Right renal cortex interstitium (tissue), 3 donors: ENCODE measurements at places on chromosomes 2 and 18. TPM values are rescaled to one million over a fixed set of nuclear protein-coding genes. Genes with fewer than 3 reads are reported as not detected.

GCKR gene
- polyA plus RNA-seq = not detected

GRCh38 chr2:193895226-193895625, 1700.5 kb upstream of the TMEFF2 start:
- DNase-seq = no peak

GRCh38 chr2:98509542-98510321, 65.1 kb downstream of the INPP4A start:
- no peak for DNase-seq

- no peak for DNase-seq
Observed at GRCh38 chr2:65353927-65354326, 78.5 kb downstream of the SPRED2 start.

TCF4 gene
- 67.7 TPM for polyA plus RNA-seq

DNA sequence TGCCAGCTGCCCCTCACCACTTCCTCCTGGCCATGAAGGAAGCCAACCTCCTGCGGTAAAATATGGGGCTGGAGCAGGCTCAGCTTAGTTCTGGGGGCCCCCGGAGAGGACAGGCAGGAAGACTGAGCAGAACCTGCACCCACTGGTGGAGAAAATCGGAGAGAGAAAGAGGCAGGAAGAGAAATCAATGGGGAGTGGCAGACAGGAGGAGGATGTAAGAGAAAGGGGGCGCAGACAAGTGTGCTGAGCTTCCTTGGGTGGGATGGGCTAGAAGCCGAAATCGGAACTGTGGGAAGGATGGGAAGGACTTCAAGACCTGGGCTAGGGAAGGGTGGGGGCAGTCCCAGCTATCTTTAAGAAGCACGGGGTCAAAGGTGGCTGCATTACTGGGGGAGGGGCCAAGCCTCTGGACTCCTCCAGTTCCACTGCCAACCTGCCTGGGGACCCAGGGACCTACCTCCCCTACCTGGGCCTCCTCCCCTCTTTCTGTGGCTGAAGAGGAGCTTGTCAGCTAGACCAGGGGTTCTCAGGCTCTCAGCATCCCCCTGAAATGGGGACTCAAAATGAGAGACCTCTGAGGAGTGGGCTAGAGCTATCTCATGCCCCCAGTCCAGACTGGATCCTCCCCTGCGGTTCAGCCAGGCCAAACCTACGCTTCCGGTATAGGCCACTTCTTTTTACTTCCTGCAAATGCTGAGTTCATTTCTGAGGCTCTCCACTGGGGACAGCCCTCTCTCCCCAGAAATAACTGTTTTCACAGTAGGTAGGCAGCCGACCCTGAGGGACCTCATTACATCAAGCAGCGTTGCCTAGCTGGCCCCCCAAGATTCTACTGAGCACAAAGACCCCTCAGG, 33.6 kb upstream of the B3GNT7 start:
- DNase-seq = no peak

DNA sequence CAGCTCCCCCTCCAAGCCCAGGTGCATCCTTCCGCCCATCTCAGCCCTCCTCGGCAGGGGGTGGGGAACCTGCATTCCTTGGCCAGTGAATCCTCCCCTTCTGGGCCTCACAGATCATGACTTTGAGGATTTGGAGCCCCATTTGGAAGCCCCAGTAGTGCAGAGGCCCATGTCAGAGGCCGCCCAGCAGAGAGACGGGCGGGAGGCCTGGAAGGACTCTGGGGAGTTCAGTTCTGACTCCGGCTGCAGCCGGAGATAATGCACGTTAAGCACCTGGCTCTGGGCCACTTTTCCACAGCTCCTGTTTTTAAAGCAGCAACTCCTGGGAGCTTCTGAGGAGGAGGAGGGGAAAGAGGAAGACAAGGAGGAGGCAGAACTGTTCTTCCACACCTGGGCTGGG, 14.9 kb downstream of the ATOH8 start:
- DNase-seq = no peak

POTEF gene
- polyA plus RNA-seq = 0.06 TPM

DNA sequence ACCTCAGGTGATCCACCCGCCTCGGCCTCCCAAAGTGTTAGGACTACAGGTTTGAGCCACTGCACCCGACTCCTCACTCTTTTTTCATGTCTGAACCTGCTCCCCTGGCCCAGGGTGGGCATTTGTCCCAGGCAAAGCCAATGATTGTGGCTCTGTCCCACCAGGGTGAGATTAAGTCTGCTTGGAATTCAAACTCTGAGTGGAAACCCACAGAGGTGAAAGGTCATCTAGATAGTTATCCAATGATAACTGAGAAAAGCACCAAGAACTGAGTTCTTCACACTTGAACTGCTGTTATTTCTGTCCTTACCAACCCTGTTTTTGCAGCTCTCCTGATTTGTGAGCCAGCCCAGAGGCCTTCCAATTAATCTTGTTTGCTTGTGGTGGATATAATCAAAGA, 62.4 kb upstream of the ACVR1 start:
- DNase-seq = no peak

GRCh38 chr2:190183539-190183938, 121.0 kb upstream of the MSTN start:
- DNase-seq = no peak

DNA sequence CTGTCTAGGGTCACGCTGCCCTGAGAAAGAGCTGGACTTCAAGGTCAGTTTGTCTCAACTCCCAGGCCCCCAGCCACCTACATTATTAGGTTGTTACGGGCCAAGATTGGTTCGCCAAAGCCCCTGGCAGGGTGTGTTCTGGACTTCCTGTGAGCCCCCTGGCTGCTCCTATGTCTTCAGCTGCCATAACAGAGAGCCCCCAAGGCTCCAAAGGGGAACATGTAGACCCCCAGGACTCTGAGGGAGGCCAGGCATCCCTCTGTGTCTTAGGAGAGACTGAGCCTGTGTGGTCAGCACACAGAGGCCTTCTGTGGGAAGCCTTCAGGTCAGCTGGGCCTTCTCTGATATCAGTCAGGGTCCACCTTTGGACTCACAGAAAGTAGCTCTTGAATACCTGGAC, 58.3 kb downstream of the INHBB start:
- DNase-seq = no peak

- no peak for DNase-seq
Observed at GRCh38 chr2:215188078-215188477, 49.7 kb upstream of the ABCA12 start.

GRCh38 chr2:43572244-43572643, 23.6 kb downstream of the THADA start:
- DNase-seq = no peak

MARCHF4 gene
- 0.11 TPM for polyA plus RNA-seq

DNA sequence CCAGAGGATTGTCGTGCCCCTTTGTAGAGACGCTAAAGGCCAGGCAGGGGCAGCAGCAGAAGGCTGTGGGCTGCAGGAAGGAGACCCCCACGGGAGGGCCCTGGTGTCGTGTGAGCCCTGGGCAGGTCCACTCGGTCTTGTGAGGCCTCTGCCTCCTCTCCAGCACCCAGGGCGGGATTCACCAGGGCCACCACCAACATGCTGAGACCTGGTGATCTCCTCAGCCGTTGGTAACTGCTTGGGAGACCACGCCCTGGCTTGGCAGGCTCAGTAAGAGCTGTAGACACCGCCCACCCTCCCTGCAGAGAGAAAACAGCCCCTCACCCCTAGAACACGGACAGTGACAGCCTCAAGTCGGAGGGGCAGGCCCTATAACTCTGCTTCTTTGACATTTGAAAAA, 21.1 kb downstream of the MBP start:
- DNase-seq = no peak

DNA sequence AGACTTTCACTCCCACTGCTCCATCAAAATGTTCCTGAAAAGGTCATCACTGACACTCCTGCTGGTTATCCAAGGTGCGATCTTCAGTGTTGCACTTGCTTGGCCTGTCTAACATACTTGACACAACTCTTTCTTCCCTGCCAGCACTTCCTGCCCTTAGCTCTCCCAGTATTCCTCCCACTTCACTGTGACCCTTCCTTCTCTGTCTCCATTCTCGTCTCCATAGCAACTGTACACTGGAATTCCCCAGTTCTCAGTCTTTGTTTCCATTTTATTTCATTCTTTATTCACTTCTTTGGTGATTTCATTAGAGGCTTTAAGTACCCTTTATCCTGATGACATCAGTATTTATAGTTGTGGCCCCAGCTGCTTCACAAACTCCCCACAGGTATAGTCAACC, 333.0 kb downstream of the IRS1 start:
- DNase-seq = no peak

DNA sequence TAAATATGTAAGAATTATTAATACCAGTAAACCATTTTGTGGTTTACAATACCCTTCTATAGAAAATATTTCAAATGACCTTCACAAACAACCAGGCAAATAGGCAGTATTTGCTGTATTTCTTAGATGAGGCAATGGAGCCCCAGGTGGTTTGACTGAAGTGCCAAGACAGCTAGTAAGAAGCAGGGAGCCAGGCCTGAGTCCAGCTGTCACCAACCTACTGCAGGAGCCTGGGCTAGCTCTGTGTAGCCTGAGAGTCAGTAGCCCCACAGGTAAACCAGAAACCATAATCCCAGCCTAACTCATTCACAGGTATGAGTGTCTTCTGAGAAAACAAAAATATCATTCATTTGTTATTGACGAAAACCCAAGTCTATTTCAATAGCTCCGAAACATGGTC, 45.6 kb downstream of the TRIB2 start:
- DNase-seq = no peak

- DNase-seq = no peak
Observed at GRCh38 chr2:237405006-237405559, 8.9 kb downstream of the COL6A3 start.

DNA sequence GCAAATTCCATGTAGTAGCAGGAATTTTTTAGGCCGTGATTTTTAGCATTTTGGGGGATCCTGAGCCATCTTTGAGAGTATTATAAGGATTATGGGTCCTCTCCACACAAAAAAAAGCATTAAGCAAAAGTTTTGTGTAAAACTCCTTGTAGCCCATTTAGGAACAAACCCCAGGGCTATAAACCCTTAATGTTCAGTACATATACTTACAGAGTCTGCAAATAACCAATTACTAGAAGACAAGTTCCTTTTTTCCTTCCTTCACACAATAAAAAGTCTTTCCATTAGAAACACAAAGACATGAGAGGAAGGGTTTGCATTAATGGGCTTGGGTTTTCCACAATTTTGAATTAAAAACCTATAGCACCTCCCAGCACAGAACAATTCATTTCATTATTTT, 44.6 kb downstream of the WDFY1 start:
- no peak for DNase-seq

GRCh38 chr2:71483246-71483645, 29.9 kb downstream of the DYSF start:
- DNase-seq = no peak

ALKAL2 gene
- polyA plus RNA-seq = 5.4 TPM

- DNase-seq = no peak
Observed at GRCh38 chr18:64233851-64234250, 85.0 kb upstream of the LINC00305 start.

AQP12B gene
- 1.4 TPM for polyA plus RNA-seq

GRCh38 chr2:109613922-109614714, at the start of the genes SEPTIN10 and SOWAHC:
TSS of gene SEPTIN10 (minus strand) at chr2:109613966. CDS start at chr2:109613827, 139 bp downstream.
TSS of gene SOWAHC (plus strand) at chr2:109614364. CDS start at chr2:109614490, 126 bp downstream.
- peak; percentile 91 for DNase-seq

DNA sequence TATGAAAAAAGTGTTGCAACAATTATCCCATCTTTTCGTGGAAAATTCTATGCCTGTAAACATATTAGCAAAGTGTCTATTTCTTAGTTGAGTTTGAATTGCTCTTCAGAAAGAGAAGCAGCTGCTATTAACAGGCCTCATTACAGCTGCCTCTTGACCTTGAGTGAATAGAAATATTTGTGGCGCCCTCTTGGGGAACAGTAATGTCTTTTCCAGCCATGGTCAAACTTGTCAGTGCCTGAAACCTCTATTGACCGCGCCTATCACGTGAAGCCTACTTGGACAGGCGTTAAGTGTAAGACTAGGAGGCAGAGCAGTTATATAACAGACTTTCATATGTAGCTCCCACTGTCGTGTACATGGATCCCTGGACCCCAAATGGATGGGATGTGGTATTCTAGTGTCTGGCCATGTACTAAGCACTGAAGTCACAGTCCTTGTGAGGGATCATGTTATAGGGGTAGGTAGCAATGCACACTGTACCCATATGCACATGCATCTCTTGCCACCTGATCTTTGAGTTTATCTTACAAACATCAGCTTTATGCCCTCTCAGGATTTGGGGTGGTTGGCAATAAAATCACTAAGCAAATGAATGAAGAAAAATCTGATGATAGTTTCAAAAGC, 245.0 kb downstream of the PTGR3 start:
- no peak for DNase-seq

DNA sequence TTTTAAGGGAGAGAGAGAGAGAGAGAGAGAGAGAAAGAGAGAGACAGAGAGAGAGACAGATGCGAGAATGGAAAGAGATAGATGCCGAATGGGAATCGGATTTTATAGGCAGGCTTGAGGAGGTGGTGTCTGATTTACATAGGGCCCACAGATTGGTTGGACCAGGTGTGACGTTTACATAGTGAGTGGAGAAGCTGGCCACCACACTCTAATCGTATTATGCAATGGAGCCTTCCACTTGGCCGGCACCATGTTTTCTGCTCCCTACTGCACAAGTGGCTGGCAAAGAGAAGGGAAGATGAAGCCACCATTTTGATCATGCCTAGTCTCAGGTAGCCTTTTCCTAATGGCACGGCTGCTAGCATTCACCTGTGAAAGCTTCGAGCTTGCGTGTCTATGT, 33.9 kb downstream of the CD8B2 start:
- no peak for DNase-seq

GRCh38 chr18:11136241-11136640, 13.1 kb downstream of the PIEZO2 start:
- DNase-seq = no peak

DNA sequence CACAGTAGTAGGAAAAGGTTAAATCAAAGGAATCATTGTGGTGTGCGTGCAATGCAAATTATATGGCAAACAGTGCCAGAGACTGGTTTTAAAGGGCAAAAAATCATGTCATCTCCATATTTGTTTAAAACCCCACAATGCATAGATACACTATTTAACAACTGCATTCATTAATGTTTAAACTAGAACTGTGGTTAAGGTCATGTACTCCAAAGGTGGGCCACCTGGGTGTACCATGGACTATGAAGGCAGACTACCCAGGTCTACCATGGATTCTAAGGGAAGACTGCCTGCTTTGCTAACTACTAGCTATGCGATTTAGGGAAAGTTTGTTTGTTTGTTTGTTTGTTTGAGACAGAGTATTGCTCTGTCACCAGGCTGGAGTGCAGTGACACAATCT, 356.3 kb downstream of the ZEB2 start:
- no peak for DNase-seq

DNA sequence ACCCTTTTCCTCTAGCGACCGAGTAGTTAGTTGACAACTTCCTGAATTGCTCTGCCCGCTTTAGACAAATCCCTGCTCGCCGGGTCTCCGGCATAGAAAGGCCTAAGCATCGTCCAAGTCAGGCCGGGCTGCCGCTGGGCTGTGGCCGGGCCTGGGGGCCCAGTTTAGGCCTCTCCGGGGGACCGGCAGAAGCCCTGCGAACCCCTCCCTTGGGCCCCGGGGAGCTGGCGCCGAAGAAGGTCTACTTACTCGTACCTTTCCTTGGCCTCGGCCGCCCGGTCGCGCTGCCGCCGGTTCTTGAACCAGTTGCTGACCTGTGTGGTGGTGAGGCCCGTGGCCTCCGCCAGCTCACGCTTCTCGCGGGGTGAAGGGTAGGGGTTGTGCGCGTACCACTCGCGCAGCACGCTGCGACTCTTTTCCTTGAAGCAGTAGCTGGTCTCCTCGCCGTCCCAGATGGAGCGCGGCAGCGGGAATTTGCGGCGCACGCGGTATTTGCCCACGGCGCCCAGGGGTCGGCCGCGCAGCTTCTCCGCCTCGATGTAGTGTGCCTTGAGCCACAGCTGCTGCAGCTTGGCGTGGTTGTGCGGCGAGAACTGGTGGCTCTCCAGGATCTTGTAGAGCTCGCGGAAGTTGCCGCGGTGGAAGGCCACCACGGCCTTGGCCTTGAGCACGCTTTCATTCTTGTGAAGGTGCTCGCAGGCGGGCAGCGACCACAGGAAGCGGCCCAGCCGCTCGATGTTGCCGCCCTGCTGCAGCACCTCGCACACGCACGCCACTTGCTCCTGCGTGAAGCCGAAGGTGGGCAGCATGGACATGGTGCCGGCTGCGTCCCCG, 739 bp downstream of the SIX2 start:
- no peak for DNase-seq
